ENCODE measurements at places on chromosomes 11 and 22.

DNA sequence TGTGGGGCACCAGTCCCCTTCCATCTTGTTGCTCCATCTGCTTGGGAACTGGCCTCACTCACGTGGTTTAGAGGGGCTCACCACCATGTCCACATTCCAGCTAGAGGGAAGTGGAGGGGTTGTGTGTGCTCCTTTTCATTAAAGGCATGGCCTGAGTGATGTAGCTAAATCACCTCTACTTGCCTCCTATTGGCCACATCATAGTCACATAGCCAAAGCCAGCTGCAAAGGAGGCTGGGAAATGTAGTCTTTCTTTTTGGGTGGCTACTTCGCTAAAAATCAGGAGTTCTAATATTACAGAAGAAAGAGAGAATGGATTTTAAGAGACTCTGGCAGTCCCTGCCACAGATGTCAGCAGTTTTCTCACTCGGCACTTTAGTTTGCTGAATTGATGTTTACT, 63.0 kb upstream of the ALX4 start:
- no peak for DNase-seq

DNA sequence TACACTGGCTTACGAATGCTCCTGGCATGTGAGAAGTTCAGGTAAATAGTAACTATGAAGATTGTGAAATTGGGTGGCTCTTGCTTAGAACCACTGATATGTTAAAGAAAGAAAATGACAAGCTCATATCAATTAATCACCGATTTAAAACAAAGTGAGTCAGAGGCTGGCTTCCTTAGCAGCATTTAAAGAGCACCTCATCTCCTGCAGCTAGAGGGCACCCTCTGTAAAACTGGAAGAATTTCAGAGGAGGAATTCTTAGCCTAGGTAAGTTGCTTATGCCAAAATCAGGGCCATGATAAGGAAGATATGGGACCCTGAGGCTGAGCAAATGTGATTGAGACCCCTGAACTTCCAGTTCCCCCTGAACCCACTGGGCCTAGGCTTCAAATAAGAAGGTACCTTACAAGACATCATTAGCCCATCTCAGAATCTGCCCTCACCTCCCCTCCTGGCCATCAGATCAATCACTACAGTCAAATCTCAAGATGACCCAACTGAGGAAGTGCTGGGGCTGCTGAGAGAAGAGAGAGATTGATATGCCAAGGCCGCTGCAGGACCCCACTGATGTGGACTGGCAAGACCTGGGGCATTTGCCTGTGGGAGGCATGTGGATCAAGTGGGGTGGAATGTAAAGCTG, 8.6 kb upstream of the CD3E start:
- peak; percentile 70 for DNase-seq

GRCh38 chr11:83002053-83002452, 69.6 kb downstream of the RAB30 start:
- DNase-seq: peak; percentile 8

GRCh38 chr22:26182723-26183122, 13.5 kb downstream of the SEZ6L start:
- no peak for DNase-seq

GRCh38 chr11:31761636-31762035, 49.5 kb downstream of the PAX6 start:
- DNase-seq: no peak

DNA sequence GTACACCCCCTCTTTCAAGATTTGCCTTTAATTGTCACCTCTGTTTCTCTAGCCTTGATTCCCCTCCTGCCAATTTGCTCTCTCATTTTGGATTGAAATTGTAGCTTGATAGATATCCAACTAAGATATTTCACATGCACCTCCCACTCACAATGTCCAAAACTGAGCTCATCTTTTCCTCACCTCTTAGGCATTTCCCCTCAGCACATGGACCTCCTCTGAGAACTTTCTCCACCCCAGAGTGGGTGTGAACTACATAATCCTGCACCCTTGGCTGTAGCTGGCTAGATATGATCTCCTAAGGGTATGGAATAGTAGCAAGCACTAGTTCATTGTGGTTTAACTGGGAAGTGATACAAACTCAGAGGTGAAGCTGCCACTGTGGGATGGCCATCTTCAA, 91.5 kb upstream of the SESN3 start:
- no peak for DNase-seq

- DNase-seq: peak; percentile 66
Measured at GRCh38 chr11:59429924-59430516, 3.8 kb upstream of the OR5A2 start.

- DNase-seq: no peak
Measured at GRCh38 chr11:19994672-19995071, 165.6 kb downstream of the DBX1 start.

GRCh38 chr11:125955856-125956255, 10.0 kb downstream of the VSIG10L2 start:
- DNase-seq: no peak
